ENCODE measurements at places on chromosomes 6 and 20.

- no peak for DNase-seq
These were observed 3.1 kb downstream of the ZNF76 start for GRCh38 chr6:35262596-35262995.

GRCh38 chr20:38278763-38279162, 18.2 kb upstream of the KIAA1755 start:
- no peak for DNase-seq

GRCh38 chr20:22555791-22556564, 28.4 kb downstream of the FOXA2 start:
- no peak for DNase-seq

DNA sequence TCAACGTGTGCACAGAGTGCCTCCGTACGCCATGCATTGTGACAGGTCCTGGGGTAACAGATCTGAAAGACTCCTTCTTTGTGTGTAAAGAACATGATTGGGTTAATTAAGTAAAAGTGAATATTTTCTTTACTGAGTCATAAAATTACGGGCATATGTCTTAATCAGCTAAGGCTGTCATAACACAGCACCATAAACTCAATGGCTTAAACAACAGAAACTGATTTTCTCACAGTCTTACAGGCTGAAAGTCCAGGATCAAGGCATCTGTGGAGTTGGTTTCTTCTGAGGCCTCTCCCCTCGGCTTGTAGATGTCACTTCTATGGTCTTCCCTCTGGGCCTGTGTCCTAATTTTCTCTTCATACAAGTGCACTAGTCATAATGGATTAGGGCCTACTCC, 176.9 kb downstream of the MTFR2 start:
- DNase-seq, result peak; percentile 63

GRCh38 chr20:44064501-44065400, 122.2 kb downstream of the JPH2 start:
- no peak for DNase-seq

DNA sequence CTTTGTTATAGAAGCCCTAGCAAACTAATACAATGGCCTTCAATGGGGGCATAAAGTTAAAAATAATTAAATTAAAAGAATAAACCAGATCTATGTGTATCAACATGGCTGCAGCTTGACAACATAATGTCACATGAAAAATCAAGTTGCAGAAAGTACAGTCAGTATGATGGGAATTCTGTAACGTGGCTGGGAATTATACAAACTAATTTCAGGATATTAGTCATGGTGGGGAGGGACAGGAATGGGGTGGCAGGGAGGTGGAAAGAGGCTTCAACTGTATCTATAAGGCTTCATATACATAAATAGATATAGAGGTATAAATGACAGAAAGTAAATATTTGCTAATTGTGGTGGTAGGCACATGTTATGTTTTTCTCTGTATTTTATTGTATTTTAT, 107.1 kb downstream of the UNC5CL start:
- DNase-seq, result peak; percentile 82

- no peak for DNase-seq
These were observed 19.4 kb upstream of the BRPF3 start for GRCh38 chr6:36177166-36177565.

DNA sequence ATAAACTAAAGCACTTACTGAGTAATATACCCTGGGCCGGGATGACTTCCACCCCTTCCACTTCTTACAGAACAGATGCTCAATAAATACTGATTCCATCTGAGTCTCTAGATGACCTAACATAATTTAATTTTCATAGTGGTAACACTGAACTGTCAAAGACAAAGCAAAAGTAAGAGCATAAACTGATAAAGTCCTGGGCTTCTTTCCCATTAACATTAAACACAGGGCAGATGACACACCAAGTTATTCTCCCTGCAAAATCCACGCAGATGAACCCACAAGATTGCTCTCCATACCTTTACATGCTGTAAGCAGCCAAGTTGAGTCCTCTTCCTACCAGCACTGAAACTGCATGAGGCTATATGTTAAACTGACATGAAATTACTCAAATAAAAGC, 27.1 kb downstream of the AGPAT4 start:
- no peak for DNase-seq

GRCh38 chr6:166456395-166457156, 73.8 kb upstream of the MPC1 start:
- peak; percentile 11 for DNase-seq

DNA sequence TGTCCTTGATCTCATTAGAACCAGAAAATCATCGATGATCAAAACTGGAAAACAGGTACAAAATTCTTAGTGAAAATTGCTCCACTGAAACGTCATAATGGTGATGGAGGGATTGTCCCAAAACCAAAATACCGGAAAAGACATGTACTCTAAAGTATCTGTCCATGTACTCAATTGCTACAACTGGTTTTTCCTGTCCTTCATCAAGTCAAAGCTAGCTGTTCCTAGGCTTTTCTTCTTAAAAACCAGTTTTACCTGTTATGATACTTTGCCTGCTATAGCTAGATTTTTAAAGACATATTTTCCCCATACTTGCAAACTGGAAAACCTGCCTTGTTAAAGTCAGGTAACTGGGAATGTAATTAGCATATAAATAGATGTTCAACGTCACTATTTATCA, 50.5 kb upstream of the LRRC1 start:
- no peak for DNase-seq

DNA sequence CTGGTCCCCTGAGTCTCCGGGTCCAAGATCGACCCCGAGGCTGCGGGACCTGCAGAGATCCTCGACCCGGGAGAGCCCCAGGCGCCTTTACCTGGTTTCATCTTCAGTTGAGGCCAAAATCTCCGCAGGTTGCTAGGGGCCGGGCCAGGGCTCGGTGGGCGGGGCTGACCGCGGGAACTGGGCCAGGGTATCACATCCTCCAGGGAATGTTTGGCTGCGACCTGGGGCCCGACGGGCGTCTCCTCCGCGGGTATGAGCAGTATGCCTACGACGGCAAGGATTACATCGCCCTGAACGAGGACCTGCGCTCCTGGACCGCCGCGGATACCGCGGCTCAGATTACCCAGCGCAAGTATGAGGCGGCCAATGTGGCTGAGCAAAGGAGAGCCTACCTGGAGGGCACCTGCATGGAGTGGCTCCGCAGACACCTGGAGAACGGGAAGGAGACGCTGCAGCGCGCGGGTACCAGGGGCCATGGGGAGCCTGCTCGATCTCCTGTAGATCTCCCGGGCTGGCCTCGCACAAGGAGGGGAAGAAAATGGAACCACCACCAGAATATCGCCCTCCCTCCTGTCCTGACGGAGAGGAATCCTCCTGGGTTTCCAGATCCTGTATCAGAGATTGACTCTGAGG, 53.8 kb upstream of the POLR1H start:
- no peak for DNase-seq

GRCh38 chr6:3812596-3812995, 36.6 kb upstream of the FAM50B start:
- no peak for DNase-seq

DNA sequence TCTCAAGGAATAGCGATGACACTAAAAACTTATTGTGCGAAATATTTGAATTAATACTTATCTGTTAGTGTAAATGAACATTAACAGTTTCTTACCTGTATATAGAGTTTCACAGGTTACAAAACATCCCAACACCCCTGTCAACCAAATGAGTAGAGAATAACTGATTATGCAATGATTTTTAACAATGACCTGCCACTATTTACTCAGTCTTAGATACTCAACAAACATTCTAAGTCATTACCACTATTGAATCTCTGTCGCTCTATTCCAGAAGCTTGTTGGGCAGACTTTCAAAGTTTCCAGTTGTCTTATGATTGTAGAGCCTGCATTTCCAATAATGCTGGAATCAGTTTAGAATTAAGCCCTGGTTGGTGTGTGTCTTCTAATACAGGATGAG, 85.5 kb downstream of the RNF182 start:
- DNase-seq, result no peak

- no peak for DNase-seq
These were observed 558.9 kb downstream of the PKHD1 start for GRCh38 chr6:51528556-51528955.

DNA sequence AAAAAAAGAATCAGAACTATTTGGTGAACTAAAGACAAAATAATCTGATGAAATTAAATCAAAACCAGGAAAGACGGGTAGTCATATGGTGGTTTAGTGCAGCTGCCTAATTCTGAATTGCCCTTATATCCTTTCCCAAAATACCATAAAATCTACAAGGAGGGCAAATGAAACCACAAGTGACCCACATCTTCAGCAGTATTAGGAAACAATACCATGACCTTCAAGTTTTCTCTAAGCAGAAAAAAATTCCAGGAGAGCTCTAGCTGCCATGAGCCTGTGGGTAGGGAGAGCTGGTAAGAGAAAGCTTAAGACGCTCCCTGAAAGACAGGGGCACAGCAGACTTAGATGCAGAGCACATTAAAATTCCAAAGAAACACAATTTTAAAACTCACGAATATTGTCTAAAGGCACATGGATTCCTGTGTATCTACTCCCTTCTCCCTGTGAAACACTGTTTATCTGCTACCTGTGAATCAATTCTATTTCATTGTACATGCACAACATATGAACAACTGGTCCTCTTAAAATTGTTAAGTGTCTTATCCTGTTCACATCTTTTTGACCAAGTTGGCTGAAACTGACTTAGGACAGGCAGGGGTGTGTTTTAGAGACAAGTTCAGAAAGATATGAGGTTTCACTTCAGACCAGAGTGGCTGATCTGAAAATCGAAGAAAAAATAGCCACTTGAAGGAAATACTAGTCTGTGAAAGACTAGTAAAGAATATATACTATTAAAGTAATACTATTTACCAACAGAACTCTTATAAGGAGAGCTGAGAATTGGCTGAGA, 153.6 kb upstream of the SHLD1 start:
- no peak for DNase-seq

DNA sequence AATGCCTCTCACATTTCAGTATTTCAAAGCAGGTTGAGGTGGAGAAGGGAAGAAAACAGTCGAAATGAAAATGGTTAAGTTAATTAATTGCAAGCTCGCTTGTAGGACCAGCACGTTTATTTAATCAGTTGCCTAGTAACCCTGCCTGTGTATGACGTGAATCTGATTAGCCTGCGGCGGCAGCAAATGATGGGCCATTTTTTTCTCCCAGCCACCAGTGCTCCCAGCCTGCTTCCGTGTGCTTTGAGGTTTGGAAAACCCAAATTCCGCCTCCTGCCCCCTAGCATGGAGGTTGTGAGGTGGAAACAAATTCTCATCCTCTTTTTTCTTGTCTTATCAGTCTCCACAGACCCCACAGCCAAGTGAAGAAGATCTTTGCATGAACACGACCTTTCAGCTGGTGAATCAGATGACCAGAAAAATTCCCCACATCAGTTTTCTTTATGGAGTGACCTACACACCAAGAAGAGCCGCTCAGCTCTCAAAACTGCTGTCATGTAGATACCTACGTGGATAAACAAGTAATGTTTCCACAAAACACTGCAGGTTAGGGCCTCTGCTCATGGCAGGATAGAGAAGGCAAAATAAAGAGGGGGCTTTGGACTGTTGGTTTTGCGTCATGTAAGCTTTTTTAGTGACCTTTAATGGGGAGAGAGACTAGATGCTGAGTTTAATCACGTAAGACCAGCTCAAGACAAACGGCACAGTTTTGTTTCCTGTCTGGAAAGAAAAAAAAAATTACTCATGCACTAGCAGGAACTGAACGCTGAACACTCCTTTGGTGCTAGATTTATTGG, 572.9 kb upstream of the NOX3 start:
- DNase-seq, result peak; percentile 44

GRCh38 chr6:106710580-106710979, 81.2 kb downstream of the QRSL1 start:
- no peak for DNase-seq

DNA sequence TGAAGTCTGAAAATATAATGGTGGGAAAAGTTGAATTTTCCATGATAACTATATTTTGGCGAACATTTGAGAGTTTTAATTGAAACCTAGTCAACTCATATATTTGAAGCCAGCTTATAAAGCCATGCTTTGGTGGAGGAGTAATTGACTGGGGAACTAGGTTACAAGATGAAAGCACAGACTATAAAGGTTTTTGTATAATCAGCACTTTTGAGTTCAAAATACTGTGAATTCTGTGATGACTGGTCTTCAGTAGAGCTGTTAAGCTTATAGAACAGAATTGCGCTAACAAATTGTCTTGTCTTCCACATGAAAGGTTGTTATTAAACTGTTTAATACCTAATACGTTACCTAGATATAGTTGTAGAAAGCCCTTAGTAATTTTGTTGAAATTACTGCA, 159.1 kb upstream of the SCGN start:
- DNase-seq, result no peak

GRCh38 chr20:8783734-8784133, 285.2 kb upstream of the PLCB4 start:
- peak; percentile 16 for DNase-seq

DNA sequence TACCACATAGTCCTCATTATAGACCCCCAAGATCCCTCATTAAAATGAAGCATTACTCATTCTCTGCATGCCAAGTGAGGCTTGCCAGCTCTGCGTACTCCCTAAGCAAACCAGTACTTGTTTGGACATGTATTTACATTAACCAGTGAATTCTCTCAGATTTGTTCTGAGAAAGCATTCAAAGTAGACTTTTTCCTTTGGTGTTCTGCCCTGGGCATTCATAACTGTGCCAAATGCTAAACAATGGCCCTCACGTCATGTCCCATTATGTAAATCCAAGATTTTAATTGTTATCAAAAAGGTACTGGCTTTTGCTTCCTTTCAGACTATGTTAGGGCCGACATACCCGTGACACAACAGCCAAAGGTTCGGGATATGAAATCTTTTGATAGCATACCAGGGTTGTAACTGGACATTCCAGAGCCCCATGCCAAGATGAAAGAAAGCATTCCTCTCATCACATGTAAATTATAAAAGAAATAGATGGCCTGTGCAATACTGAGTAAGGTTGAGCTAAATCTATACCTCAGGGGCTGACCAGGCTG, 164.2 kb downstream of the ADAT2 start:
- DNase-seq, result peak; percentile 50

DNA sequence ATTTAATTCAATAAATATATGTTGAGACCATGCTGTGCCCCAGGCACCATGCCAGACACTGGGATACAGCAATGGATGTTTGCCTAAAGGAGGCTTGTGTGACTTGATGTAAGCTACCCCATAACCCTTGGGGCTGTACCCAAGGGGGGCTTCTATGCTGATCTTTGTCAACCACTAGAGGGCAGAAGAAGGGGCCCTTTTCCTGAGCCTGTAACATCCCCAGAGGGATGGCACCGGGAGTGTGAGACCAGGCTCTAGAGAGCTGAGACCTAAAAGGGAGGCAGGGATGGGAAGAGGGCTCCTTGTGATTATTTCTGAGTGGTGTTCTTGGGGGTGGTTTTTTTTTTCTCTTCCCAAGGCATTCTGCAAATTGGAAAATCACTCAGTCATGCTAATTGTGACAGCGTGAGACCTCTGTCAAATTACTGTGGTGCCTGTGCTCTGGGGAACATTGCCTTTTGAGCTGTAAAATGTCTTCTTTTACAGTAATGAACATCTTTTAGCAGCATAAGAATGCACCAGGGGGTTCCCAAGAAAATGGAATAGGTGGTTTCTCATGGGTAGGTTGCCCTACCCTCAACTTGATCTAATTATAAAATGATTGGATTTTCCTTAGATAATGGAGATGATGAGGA, 138.7 kb upstream of the SLC24A3 start:
- DNase-seq, result no peak

All from fibroblast of skin of right biceps (primary cell).